ENCODE measurements at places on chromosomes 1 and 21. TPM values are rescaled to one million over a fixed set of nuclear protein-coding genes. Genes with fewer than 3 reads are reported as not detected.

CRP gene
- polyA plus RNA-seq: 0.35 TPM

ZBTB48 gene
- polyA plus RNA-seq: 17.0 TPM

ITLN2 gene
- polyA plus RNA-seq: 0.23 TPM

B3GALT5 gene
- polyA plus RNA-seq: 0.04 TPM

KLF17 gene
- not detected for polyA plus RNA-seq

PIK3C2B gene
- 11.9 TPM for polyA plus RNA-seq

C1orf87 gene
- polyA plus RNA-seq: not detected

ANGPTL3 gene
- not detected for polyA plus RNA-seq

C1orf53 gene
- polyA plus RNA-seq: 13.0 TPM

CFAP74 gene
- polyA plus RNA-seq: 0.03 TPM

MYOC gene
- polyA plus RNA-seq: 2.3 TPM

DNA sequence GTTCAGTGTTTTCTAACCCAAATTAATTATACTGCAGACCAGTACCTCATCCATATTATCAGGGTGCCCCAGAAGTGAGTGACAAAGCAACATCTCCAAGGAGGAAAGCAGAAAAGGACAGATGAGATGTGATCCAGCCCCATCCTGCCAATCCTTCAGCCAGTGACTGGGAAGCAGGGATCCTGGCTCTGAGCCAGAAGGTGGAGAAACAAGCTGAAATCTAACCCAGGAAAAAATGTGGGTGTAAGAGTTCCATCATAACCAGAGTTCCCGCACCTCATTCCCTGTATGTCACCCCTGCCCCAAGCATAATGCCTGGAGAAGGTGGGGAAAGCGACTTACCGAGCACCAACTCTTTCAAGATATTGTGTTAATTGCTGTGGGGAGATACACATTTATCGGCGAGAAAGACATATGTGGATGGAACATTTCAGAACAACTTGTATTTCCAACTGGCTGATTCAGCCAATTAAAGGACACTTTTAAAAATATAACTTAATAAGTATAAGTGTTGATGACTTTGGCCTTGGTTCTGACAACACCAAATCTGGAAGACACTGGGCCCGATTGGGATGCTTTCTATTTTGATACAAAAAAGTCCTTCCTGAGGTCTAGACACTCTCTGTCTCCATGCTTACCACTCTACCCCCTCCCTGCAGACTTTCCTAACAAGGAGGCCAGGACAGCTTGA, 14.9 kb downstream of the PLEKHA6 start:
- DNase-seq: no peak

DNA sequence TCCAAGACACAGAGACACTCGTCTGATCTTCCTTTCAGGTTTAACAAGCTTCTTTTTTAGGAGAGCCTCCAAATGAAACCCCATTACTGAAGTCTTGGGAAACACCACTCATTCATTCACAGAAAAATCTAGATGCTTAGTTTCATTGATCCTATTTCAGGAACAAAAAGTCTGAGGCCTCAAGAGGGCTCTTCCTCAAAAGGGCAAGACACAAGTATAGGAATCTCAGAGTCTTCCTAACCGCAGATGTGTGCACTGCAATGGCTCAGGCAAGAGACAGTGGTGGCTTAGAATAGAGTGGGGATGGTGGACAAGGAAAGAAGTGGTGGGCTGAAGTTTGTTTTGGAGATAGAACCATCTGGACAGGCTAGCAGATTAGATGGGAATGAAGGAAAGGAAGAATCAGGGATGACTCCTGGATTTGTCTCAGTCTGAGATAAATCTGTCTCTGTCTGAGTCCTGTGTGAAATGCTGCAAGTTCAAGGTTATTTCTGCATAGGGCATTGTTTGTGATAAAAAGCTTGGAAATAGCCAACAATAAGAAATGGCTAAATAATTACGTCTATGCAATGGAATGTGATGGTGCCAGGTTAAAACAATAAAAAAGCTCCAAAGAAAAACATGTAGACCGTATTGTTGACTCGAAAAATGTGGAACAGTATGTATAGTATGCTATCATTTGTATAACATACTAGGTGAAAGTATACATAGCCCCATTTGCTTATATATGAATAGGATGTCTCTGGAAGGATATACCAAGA, 8.9 kb upstream of the CTSE start:
- no peak for DNase-seq

DNA sequence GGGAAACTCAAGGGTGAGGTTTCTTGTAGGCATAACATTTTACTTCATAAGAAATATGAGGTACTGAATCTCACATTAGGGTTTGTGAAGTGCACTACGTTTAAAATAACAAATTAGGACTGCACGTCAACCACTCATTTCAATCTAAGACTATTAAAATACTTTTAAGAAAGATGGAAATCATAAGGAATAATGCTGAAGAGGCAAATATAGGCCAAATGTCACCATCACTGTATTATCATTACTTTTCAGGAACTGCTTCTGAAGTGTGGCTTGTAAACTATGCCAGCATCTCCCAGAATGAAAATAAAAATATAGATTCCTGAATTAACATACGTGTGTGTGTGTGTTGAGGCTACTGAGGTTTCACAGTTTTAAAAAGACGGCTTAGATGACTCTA, 56.8 kb downstream of the INTS7 start:
- DNase-seq: no peak

- no peak for DNase-seq
Measured at GRCh38 chr21:42417533-42417932, 13.8 kb downstream of the UBASH3A start.

DNA sequence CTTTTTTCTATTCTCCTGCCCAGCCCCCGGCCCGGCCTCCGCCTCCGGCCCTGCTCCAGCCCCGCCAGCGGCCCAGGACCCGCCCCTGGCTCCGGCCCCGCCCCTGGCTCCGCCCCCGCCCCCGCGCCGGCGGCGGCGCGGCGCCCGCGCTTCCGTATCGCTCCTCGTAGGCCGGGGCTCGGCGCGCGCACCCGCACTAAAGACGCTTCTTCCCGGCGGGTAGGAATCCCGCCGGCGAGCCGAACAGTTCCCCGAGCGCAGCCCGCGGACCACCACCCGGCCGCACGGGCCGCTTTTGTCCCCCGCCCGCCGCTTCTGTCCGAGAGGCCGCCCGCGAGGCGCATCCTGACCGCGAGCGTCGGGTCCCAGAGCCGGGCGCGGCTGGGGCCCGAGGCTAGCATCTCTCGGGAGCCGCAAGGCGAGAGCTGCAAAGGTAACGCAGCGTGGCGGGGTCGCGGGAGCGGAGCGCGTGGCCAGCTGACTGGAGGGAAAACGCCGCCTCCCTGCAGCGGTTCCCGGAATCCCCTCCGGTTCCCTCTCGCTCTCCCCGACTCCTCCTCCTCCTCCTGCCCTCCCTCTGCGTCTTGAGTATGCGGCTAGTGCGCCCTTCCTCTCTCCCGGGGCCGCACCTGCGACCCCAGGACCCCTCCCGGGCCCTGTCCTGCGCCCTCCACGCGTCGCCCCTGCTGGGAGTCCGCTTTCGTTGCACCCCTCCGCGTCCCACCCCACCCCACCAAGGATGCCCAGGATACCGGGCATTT, at the start of gene IFNAR2:
IFNAR2 (plus strand) TSS at position 155 of the 761 bp plus-strand sequence. CDS start 11,985 bp downstream, outside the sequence.
- peak; percentile 86 for DNase-seq

GRCh38 chr1:221164951-221165838, 286.0 kb downstream of the HLX start:
- DNase-seq: no peak

DNA sequence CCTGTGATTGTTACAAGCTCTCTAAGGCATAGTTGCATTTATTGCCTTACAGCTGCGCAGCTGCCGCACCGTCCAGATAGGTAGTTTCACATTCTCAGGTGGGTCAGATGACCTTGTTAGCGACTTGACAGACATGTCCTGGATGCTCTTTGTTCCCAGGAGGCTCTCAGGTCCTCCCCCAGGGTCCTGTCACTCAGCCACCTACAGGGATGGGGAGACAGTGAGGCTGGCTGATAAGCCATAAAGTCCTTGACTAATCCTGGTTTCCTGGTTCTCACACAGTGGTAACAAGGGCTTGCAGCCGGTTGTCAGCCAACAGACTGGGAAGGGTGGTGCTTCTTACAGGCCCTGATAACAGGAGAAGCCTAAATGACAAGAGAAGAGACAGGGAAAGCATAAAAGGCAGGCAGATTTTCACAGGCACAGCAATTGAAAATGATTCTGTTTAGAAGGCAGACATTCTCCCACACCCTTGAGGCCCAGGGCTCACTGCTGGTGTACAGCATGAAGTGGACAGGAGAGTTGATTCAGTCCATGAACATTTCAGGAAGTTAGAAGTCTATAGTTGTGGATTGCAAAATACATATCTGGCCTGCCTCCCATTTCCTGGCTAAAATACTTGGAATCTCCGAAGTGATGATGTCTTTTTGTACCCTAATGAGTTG, 2.9 kb downstream of the ARF1 start:
- DNase-seq: no peak

- no peak for DNase-seq
Measured at GRCh38 chr1:196143602-196144342, 464.5 kb downstream of the KCNT2 start.

DNA sequence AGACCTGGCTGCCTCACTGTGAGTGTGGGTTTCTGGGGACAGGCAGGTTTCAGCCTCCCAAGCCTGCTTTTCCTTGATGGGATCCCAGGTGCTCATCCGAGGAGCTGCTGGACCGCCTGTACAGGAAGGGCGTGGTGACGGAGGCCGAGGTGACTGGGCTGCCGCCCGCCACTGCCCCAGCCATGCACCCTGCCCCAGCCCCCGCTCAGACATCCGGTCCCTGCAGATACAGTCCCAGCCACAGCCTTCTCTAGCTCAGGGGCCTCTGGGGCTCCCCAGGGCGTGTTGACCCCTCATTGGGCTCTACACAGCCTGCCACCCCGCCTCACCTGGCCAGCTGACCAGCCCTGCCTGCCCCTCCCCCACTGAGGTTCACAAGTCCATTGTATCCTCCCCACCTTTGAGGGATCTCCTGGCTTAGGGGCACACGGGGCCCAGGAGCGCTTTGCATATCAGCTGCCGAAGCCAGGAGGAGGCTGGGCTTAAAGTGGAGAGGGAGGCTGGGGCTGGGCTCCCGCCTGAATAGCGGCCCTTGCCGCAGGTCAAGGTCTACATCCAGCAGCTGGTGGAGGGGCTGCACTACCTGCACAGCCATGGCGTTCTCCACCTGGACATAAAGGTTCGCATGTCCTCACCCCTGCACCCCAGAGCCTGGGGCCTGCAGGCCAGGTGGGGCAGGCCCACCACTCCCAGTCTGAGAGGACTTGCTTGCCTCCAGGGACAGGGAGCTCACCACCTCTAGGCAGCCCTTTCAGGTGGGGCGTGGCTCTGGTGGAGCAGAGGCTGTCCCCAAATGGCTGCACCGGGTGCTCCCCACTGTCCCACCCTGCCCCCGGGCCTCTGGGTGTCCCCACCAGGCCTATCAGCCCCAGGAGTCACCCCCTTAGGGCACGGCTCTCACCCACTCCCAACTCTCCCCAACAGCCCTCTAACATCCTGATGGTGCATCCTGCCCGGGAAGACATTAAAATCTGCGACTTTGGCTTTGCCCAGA, 38.5 kb downstream of the TRIM11 start:
- peak; percentile 63 for DNase-seq

DNA sequence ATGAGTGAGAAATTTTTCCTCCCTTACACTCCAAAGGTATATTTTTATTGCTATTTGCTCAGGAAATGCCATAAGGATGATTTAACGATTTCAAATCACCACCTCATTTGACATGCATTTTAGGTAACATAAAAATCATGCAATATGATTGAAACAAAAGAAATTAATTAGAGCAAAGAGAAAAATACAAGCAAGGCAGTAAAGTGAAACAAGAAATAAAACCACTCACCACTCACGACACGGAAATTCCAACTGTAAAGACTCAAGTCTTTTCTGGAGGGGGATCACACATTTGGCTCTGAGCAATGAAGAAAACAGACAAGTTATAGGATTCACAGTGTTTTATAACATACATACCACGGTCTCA, 86.8 kb upstream of the ARHGAP29 start:
- DNase-seq: no peak

DNA sequence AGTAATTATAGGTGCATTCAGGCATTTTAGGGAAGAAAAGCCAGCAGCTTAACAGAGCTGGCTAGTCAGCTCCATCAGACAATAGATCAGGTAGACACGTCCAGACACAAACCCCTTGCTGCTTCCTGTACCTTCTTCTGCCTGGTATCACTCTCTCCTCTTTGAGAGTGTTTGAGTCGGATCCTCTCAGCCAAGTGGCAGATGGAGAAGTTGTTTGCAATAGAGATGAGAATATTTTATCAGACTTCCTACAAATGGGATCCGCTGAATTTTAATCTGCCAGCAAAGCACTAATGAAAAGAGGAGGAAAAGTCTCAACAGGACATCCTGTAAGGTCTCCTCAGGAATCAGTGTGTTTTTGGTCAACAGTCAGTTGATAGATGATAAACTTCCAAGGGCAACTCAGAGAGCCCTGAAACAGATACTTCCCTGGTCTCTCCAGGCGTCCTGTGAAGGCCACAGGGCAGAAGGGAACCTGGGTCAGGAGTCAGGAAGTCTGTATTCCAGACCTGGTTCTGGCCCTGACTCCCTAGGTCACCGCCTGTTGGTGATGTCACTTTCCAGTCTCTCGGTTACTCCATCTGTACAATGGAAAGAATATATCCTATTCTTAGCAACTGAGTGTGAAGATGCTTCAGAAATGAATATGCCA, 62.1 kb upstream of the PROX1 start:
- DNase-seq: no peak

DNA sequence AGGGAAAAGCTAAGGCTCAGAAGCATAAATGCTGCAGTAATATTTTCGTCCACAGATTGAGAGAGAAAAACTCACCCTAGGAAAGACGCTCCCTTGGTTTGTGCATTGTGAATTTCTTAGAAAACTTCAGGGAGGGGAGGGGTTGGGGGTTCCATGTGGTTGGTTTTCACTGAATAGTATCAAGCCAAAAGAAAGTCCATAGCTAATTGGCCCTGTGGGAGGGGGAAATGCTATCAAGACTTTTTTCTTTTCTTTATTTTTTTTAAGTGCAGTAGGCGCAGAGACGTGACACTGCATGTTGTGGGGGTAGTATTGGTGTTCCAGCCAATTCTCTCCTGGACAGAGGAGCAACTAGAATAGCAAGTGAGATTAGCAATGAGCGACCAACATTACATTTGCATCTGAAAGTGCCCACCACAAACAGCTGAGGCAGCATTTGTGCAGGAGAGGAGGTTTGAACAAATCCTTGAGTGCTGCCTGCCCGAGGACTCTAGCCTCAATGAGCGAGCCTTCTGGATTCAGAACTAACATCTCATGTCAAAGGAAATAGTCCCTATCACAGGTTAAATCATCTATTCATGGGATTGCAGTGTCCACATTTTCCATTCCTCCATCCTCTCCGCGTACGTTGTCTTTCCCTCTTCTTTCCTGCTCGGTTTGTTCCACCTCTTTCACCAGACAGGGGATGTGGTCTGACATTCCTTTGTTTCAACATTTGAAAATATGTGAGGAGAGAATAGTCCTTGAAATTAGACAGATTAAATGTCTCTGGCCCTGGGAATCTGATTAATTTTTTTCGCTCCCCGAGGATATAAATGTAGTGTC, 118.0 kb upstream of the MARK1 start:
- DNase-seq: no peak

DNA sequence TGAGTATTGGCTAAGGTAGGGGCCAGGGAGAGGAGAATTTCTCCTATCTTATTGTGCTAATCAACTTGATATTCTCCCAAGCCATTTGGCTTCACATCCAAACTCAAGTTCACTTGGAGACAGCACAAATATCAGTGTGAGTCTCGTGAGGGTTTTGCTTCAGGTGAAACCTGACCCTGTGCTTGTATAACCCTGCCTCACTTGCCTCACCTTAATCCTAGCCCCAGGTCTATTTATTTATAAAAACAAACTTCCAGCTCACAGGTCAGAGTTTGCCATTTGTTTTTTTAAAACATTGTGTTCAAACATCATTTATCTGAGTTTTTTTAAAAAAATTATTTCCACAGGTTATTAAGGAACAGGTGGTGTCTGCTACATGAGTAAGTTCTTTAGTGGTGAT, 19.9 kb downstream of the HAO2 start:
- DNase-seq: no peak

- no peak for DNase-seq
Measured at GRCh38 chr1:172827301-172827700, 168.4 kb downstream of the FASLG start.
